ENCODE measurements at places on chromosomes 2 and 18.

DNA sequence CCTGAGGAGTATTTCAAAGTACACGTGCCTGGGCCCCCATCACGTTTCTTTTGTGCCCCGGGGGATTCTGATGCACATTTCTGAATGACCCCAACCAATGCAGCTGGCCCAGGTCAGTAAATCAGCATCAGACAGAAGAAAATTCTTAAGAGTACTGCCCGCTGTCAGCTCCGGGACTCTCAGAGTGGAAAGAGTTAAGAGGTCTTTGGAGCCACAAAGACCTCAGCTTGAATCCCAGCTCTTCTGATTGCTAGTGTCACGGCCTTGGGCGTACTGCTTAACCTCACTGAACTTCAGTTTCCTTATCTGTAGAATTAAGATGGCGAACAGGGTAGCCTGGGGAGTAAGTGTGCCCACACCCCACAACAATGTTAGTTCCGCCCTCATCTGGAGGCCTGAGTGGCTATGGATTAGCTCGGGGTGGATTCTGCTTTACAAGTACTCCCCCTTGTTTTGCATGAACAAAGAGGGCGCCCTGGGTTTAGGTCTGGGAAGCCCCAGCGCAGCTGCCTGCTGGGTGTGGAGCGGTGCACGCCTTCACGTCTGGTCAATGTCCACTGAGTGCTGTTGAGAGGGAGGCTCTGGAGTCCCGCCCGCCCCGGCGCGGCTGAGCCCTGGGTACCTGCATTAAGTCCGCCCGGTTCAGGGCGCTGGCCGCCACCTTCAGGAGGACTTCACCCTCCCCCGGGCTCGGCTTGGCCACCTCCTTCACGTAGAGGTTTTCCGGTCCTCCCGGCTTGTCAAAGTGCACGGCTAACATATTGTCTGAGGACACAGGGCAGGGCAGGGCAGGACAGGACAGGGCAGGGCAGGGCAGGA is 858 bp downstream of the TP53I3 start:
- no peak for DNase-seq

DNA sequence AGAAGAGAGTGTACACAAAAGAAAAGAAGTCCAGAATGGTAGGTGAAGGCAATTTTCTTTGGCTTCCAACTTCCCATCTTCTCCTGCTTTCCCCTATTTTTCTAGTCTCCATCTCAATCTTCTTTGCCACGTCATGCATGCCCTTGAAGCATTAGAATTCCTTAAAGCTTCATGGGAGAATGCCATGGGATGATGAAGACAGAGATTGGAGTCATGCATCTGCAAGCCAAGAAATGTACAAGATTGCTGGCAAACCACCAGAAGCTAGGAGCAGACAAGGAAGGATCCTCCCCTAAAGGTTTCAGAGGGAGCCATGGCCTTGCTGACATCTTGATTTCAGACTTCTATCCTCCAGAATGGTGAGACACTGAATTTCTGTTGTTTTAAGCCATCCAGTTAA is 305.9 kb downstream of the HRH4 start:
- no peak for DNase-seq

DNA sequence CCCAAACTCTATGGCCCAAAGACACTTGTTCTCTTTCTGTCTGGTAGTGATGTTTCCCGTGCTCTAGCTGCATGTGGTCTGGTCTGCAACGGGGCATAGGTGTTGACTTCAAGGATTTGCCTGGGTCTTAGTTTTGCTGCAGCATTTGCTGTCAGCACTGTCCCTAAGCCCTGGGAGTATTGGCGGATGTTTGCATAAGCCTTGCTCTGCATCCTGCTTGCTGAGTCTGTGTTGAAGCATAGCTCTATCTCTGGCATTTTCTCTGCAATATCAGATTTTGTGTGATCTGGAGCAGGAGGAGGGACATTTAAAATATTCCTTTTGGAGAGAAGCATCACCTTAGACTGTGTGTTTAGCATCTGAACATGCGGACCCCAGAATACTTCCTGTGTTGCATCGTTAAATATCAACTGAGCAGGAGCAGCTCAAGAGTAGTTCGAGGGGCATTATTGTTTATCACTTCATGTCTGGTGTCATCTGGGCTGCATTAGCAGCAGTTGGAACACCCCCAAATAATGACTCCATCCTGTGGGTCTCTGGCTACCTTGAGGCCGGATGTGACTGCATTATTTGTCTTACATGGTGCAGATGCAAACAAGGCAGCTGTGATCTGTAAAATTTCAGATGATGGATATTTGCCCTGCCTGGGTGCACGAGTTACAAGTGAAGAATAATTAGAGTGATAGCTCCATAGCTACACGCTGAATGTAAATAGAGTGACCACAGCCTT is 231.7 kb downstream of the TRIB2 start:
- DNase-seq: no peak

- DNase-seq: no peak
Observed at GRCh38 chr2:75503048-75503607, 57.6 kb downstream of the EVA1A start.

DNA sequence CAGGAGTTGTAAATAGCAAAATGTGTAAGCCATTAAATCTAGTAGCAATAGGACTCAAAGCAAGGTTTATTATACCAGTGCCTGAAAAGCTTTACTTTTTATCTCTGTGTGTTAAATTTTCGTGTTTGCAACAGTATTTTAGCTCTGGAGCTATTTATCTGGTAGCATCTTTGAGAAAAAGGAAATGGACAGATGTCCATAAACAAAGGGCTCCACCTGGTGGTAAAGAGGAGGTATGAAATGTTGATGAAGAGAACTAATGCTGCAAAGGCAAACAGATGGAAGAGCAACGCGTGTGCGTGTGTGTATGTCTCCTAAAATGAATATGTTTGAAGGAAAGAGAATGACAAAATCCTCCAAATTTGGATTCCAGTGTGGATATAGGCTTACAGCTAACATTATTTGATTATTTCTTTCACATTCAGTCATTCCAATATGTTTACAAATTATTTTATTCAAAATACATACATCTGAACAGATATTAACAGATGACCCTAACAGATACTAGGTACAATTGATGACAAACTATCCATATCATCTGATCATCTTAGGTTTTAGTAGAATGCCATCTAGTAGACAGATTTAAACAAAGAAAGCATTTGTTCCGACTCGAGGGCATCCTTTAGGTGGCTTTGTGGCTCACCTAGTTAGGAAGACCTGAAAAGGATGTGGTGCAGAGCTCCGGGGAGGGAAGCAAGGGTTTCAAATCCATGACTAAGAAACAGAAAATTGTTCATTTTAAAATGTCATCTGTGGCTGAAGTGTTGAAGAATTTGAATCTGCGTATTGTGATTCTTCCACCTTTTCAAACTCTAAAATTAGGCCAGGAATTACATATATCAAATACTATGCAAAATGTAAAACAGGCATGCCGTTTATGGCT is 383.3 kb downstream of the MTX2 start:
- DNase-seq: no peak

GRCh38 chr18:10937743-10938640 is 211.4 kb downstream of the PIEZO2 start:
- DNase-seq: no peak

DNA sequence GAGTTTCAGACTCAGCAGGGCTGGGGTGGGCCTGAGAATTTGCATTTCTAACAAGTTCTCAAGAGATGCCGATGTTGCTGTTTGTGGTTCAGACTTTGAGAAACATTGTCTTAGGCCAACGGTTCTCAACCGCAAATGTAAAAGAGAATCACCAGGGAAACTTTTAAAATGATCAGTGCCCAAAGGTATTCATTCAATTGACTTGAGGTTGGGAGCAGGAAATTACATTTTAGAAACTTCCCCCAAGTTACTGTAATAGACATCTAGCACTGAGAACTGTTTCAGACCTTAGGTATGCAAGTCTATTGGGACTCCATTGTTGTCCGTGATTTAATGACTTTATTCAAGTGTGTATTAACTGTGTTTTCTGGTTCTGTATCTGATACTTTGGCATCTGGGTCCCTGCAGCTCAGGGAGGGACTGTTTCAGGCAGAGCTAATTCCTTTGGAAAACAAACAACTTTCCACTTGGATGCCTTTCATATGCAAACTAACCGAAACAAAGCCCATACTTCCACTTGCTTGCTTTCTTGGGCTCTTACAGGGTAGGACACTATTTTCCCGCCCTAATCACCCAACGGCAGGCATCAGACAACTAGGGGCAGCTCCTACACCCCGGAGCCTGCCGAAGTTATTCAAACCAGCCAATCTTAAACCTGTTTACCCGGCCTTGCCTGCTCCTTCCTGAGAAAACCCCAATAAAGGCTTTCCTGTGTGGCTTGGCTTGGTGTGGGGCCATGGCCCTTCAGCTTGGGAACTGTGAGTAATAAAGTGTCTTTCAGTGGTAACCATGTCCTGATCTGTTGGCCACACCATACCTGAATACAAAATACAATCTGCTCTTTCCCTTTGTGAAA is 97.6 kb downstream of the POLE4 start:
- DNase-seq: no peak

DNA sequence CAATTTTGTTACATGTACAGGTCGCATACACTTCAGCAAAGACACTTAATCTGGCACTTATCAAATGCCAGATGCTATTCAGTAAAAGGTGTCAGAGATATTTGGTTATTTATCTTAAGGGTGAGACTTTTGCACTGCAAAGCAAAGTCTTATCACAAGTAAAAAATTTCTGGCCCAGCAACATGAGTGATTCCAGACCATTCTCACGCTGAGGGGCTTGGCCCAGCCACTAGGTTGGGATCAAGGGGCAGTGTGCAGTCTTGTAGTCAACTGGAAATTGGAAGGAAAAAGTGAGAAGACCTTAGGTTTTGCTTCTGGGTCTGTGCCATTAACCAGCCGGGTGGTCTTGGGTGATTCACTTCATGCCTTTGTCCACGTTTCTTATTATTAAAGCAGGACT is 181.6 kb downstream of the RNF144A start:
- no peak for DNase-seq

GRCh38 chr2:236886456-236886855 is 199.2 kb upstream of the COPS8 start:
- DNase-seq: no peak

GRCh38 chr2:202932425-202933138 is 20.5 kb downstream of the CARF start:
- no peak for DNase-seq

DNA sequence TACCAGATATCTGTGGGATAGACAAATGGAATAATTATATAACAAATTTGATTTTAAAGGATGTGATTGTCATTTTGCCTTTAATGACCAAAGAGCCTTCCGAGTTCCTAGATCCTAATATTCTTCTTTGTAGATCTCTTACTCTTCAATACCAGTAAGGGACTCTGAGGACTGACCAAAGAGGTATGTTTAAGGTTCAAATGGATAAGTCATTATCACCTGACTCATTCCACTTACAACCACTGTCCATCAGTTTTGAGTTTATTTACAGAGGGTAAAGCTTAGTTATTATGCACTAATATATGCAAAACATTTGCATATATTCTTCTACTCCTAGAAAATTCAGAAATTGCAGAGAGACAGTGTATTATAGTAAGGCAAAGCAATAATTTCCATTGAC is 62.7 kb downstream of the CCDC148 start:
- DNase-seq: no peak

DNA sequence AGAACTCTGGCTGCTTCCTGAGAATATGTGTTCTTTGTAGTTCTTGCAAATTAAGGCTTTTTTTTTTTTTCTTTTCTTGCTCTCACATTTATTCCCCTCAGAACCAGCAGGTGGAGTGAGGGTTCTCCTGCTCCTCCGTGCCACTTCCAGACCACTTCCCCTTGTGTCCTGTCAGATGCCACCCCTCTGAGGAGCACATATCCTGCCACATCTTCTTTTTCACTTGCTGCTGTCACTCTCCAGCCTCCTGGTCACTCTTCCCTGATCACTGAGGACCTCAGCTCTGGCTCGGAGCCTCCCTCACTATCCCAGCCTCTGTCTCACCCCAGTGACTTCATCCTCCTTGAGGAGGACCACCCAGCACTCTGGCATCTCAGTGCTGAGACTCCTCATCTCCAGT is 100.5 kb downstream of the TACR1 start:
- no peak for DNase-seq

DNA sequence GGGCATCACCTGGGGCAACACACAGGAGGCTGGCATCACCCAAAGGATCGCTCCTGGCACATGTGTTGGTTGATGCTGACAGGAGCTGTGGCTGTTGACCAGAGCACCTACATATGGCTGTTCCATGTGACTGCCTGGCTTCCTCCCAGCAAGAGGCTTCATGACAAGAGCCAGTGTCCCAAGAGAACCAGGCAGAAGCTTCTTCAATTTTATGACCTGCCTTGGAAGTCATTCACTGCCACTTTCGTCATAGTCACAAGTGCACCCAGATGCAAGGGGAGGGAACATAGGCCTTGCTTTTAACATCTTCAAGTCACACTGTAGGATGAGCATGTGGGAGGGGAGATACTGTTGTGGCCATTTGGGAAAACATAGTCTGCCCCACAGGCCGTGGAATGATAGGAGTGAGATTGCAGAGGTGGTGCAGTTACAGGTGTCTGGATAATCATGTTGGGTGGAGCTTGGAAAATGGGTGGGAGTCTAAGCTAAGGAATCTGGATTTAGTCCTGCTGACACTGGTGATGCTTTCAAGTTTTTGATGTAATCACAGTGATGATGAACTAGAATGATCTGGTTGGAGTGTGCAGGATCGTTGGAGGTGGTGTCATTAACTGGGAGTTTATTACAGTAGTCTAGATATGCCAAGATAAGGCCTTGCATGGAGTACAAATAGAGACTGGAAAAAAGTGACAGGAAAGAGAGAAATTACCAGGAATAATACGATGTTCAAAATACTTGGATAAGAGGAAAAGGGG is 107.0 kb downstream of the RAPGEF4 start:
- no peak for DNase-seq

GRCh38 chr2:188664951-188665595 is 309.1 kb upstream of the COL3A1 start:
- no peak for DNase-seq

- no peak for DNase-seq
Observed at GRCh38 chr2:239824046-239824694, 201.0 kb downstream of the NDUFA10 start.

DNA sequence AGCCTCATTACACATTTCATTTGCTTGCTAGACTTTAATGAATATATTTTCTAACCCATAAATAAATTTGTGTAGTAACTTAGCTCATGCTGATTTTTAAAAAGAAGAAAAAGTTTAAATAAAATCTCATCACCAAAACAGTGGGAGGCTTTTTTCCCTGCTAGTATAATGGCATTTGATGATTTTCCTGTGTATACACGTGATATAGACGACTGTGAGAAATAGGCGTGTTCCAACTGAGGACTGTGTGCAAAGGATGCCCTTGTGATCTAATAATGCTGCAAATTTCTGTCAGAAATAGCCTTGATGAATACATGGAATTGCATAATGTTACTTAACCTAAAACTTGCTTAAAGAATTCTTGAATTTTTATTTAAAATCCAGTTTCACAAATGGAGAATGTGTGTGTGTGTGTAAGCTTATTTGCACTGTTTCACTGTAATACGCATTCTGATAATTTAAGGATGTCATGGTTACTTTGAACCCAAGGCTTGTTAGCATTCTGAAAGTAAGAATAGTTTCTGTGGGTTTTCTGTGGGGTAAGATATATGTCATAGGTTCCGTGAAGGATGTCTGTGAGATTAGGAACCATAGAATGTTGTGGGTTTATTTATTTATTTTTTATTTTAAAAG is 178.0 kb downstream of the DLGAP1 start:
- DNase-seq: no peak

- no peak for DNase-seq
Observed at GRCh38 chr2:131394147-131394931, 30.4 kb upstream of the RAB6D start.

- no peak for DNase-seq
Observed at GRCh38 chr18:3748086-3748485, 298.1 kb downstream of the TGIF1 start.
